RWPE2 (cell line): ENCODE measurements at places on chromosomes 1 and 21.

DNA sequence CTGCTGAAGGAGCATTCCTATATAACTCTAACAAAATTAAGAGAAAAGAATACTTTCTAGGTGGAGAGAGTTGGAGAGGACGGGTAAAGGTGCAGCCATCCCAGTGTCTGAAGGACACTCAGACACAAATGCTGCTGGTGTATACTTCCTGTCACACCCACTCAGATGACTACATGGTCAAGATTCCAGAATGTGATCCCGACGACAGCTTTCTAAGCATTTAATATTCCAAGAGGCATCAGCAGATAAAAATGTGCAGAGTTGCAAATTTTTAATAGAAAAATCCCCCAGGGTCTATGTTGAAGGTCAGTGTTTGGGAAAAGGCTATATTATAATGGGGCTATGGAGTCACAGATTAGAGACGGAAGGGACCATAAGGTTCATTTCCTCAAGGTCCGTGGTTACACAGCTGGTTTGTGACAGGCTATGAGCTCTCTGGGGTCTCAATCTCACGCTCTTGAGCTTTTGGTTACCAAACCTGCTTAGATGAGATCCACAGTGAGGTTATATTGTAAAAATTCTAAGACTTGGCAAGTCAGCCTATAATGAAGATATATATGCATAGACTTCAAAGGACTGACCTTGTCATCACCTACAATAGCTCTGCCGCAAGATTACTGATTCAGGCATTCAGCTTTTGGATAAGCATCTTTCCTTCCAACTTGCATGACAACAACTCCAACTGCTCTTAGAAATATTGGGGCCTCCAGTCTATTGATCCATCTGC is 35.1 kb downstream of the ZNF281 start:
- DNase-seq: no peak

- no peak for DNase-seq
These were observed 31.3 kb upstream of the CLCA4 start for GRCh38 chr1:86515597-86515996.

- DNase-seq: no peak
These were observed 47.7 kb downstream of the MEGF6 start for GRCh38 chr1:3563610-3564009.

DNA sequence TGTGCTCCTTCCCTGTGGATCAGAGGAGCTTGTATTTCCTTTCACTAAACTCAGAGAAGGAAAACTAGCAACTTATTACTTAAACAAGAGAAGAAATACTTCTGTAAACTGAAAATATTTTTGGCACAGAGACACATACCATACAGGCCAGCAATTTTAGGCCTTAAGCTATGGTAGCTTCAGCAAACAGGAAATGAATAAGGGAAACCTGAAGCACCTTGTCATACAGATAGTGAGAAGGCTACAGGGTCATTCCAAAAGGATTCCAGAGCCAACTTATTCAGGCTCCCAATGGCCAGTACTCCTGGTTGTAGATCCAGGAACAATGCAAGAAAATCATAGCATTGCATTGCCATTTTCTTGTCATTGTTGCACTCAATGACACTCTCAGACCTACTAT is 9.1 kb upstream of the KYAT3 start:
- no peak for DNase-seq

- DNase-seq: no peak
These were observed 50.7 kb downstream of the ELF3 start for GRCh38 chr1:202061055-202061454.

DNA sequence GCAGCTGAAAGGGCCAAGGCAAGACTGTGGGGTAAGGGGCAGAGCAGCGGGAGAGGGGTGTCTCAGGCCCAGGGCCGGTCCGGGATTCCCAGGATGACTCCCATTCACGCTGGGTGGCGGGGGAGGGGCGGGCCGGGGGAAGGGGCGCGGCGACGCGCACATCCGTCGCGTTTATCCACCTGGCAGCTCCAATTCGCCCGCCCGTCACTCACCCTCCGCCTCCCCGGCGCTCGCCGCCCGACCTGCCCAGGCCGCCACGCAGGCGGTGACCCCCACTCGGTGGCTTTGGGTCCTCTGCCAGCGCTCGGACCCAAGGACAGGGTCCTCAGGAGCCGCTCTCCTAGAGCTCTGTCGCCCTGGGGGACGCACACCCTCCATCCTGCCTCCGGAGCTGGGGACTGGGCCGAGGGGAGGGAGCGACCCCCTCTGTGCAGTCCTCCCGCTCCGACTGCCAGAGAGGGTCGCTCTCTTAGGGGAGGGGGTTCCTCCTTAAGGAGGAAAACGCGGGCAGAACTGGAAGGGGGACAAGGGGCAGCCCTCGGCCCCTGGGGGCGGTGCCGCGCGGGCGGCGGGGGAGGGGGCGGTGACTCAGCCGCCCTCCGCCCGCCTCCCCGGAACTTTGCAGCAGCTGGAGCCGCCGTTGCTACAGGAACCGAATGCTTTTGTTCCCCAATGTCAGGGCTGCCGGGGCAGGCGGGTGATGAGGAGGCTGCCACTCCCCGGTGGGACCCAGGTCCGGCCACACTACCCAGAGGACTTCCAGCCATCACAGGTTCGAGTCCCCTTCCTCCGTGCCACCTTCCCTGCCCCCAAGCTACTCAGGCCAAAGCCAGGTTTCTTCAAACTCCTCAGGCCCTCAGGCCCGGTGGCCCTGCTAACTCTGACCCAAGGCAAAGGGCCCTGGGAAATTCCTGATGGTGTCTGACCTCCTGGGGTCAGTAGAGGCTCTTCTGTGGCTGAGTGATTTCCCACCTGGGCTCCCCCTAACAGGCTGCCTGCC is 3.4 kb downstream of the ADGRB2 start:
- no peak for DNase-seq

DNA sequence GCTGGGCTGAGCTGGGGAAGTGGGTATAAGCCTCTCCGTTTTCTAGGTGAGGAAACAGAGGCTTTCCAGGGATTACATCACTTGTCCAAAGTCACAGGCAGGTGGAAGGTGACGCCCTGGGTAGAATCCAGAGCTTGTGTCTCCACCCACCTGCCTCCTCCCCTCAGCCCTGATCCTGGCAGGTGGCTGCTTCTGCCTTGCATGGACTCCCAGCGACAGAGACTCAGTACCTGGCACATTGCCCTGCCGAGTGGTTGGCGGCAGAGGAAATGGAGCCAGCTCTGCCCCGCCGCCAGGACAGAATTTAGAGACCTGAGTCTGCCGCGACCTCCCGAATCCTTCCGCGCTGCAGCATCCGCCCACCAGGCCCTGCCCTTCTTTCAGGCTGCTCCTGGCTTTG is 2.1 kb downstream of the PLA2G2E start:
- DNase-seq: no peak

DNA sequence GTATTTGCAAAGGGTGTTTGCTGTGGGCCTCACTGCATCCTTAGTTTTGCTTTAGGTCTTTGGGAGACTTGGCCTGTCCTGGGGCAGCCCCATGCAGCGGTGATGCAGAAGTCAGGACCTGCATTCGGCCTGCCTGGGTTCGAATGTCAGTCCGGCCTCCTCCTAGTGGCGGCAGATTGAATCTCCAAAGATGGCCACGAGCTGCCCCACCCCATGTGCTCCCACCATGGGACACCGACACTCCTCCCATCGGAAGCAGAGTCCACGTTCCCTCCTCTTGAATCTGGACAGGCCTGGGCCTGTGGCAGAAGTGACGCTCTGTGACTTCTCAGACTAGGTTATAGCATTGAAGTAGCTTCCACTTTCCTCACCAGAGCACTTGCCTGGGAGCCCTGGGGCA is 16.3 kb upstream of the NPPB start:
- DNase-seq: no peak

DNA sequence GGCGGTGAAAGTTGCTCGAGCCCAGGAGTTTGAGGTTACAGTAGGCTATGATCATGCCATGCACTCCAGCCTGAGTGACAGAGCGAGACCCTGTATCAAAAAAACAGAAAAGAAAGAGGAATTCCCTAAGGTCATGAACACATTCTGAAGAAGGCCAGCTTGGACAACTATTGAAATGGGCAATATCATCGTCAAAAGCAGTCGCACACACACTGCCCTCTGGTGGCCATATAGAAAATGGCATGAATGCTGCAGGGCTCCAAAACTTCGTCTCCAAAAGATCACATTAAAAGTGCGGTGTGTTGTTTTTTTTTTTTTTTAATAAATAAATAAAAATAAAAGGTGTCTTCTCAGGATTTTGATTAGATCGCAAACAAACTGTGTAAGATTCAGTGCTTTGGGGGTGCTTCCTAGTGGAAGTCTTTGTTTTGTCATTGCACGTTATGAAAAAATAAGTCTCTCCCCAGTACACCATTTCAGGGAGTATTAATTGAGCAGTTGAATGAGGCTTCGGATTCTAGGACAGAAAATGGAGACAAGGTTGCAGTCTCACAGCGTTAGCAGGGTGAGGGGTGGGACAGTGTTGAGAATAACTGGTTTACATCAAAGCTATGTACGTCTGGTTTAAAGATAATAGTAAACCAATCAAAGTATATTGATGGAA is 87.5 kb upstream of the FMN2 start:
- DNase-seq: no peak

DNA sequence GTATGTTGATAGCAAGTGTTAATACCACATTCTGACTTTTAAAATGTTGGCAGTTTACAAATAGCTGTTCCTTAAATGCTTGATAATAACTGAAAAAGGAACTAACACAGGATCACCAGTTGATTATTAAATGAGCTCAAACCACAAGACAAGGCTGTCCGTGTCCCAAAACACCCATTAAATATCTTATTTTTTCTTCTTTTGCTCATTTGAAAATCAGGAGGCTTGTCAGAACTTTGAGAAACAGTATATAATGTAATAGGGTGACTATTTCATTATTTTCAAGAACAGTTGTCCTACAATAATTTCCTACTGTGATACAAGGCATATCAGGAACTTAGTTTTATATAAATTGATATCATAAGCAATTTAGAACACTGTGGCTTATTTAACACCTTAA is 2.7 kb downstream of the CDKN2C start:
- no peak for DNase-seq

DNA sequence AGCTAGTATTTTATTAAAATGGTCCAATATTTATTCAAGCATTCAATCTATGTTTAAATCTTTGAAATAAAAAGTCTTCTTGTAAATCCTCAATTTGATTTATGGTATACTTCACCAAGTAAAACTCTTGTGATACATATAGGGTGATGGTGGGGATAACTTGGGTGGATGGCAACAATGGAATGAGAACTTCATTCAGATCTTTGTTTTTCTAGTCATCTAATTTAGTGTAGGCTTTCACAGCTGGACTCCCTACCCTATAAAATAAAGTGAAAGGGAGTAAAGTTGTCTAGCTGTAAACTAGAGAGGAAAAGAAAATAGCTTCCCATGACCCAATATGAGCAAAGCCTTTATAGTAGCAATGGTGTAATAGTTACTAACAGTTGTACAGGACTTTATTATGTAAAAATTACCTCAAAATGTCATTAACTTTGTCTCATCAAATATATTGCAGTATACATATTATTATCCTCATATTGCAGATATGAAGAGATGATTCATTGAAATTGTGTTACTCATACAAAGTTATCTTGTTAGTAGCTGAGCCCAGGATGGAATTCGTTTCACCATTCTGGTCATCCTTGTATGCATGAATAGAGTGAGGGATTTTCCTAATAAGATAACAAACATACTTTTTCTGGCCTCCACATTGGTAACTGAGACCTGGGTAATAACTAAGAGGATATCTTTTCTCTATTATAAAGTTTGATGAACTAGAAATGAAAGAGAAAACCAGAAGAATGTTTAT is 1377.7 kb upstream of the ADGRL4 start:
- DNase-seq: no peak

GRCh38 chr1:31586376-31587327 is 10.3 kb downstream of the TINAGL1 start:
- no peak for DNase-seq

DNA sequence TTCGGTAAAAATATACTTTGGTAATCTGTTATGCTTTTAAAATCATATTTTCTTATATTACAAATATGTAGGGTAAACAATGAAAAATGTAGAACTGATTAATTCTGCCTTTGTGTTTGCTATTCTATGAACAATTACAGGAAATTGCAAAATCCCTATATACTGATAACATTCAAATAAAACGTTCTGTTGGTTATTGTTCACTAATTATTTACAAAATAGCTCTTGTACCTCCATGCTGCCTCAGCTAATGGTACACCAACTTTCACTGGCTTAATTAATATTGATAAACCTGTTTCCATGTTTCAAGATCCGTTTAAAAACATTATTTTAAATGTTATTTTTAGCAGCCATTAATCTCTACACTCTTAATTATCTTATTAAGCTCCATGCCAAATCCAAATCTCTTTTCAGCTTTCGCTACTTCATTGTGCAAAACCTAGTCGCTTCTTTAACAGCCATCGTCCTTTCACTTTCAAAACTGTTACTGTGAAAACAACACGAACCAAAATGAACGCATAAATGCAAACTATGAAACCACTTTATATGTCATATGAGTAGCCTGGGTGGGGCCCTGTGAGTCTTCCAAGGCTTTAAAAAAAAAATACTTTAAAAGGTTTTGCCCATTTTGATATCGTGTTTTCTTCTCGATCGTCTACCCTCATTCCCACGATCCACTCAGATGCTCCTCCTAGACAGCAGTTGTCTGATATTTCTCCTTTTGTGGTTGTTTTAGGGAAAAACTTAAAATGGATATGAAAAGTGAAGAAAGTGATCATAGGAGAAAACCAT is 807.1 kb downstream of the USP25 start:
- DNase-seq: no peak

DNA sequence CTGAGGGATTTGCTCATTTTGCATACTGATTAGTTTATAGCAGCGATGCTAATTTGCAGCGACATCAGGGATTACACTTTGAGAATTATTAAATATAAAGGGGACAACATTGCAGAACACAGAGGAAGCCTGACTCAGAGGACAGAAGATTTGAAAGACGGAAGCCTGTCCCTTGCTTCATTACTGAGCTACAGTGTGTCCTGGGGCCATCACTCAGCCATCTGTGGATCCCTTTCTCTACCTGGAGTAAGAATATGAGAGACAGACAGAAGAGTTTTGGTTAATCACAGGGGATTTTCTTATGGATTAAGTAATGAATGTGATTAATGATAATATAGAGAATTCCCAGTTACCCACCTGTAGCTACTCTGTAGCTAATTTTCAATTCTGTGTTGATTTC is 134.7 kb downstream of the DISC1 start:
- DNase-seq: no peak

- DNase-seq: no peak
These were observed 13.4 kb downstream of the HYI start for GRCh38 chr1:43440358-43440757.

GRCh38 chr1:234975122-234975940 is 153.3 kb downstream of the TOMM20 start:
- no peak for DNase-seq

DNA sequence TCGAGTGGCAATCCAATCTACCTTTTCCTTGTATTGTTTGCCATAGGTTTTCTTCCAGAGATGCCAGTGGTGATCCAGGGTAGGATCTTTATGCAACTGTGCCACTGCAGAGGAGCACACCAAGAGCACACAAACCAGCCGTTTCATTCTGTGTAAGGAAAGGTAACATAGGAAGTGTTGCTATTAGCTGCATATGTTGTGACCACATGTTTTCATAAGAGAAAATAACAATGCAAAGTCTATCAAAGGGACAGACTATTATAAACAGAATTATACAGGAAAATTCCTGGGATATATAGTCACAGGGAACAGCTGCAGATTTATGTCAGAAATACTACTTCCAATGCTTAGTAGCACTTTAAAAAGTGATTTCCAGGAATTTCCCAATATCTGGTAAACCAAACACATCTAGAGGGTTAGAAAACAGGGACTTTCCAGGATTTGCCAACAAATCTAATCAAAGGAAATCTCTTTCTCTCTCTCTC is 919 bp downstream of the CTSS start:
- no peak for DNase-seq

GRCh38 chr1:95086949-95087533 is 14.3 kb upstream of the ALG14 start:
- no peak for DNase-seq

GRCh38 chr1:95850763-95851162 is 616.8 kb downstream of the RWDD3 start:
- no peak for DNase-seq
